ENCODE measurements at places on chromosomes 3 and 15. TPM values are rescaled to one million over a fixed set of nuclear protein-coding genes. Genes with fewer than 3 reads are reported as not detected.

- H3K4me1 ChIP-seq: peaks cover 7% of the 10 kb centered on the region
- H3K36me3 ChIP-seq: no peaks in the 10 kb centered on the region
These were observed 1.8 kb downstream of the SCAMP5 start for GRCh38 chr15:74997141-74997540.

DNA sequence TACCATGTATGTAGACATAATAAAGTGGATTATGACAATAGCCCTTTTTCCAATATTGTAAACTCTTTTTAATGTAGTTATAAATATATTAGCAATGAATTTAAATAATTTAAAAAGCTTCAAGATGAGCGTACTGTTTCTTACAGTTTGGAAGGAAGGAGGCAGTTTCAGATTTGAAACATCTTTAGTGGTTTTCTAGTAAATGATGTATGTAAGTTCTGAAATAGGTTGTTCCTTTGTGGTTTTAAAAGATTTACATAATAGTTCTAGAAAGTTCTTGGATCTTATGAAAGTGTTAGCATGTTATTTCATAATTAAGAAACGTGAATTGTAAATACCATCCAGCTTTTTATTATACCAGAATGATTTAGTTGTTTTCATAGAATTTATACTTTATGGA lies 16.0 kb downstream of the DNAJC19 start:
- peaks cover 20% of the 10 kb centered on the region for H3K36me3 ChIP-seq
- H3K4me3 ChIP-seq: no peak overlapping the region
- H3K27ac ChIP-seq: no peak overlapping the region

DNA sequence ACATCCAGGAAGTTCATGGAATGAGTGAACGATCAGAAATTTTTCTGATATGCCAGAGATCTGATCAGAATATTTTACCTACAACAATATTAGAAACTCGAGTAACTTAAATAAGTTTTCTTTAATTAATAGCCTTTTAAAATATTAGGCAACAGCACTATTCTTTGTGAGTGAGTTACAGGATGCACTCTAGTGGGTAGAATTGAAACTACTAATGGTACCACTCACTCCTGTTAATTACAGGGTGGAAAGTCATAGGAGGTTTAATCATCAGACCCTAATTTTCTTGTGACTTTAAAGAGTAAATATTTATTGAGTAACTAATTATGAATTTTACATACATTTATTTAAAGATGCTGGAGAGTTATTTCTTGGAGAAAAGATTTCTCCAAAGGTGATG lies 217.3 kb downstream of the CACNA2D3 start:
- H3K4me1 ChIP-seq: no peaks in the 10 kb centered on the region
- no peaks in the 10 kb centered on the region for H3K36me3 ChIP-seq
- no peak for DNase-seq
- no peaks in the 10 kb centered on the region for H3K27me3 ChIP-seq
- H3K27ac ChIP-seq: no peak overlapping the region
- no peak overlapping the region for H3K4me3 ChIP-seq

GRCh38 chr3:194140520-194141414 lies 4.8 kb downstream of the HES1 start:
- no peak for DNase-seq
- peaks cover 56% of the 10 kb centered on the region for H3K4me1 ChIP-seq
- H3K4me3 ChIP-seq: peak overlapping the region; percentile 35
- peaks cover 59% of the 10 kb centered on the region for H3K27me3 ChIP-seq
- H3K36me3 ChIP-seq: no peaks in the 10 kb centered on the region
- peak overlapping the region; percentile 65 for H3K27ac ChIP-seq

DNA sequence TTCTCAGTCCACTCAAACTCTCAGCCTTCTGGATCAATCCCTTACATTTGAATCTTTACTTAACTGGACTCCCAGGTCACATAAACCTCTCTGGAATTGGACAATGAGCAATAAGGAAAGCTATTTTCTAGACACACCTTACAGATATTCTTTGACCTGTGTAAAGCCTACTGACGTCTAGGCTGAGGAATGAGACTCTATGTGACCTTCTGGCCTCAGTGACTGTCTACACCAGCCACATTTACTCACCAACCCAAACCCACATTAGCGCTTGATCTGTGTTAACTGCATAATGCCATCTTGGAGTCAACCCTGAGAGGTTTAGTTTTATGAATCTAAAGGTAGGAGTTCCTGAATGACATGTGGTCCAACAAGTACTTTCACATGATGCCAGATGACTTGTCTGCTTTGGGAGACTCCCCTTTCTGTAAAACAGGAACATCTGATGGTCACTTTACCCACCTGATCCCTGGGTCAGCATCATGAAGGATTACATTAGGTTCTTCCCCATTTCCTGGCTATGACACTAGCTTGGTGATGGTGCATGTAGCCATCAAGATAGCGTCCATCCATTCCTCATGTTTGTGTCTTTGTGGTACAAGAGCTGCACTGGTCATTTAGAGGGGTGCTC lies 11.4 kb upstream of the COMMD2 start:
- no peaks in the 10 kb centered on the region for H3K27me3 ChIP-seq
- H3K36me3 ChIP-seq: no peaks in the 10 kb centered on the region
- H3K27ac ChIP-seq: no peak overlapping the region
- H3K4me1 ChIP-seq: no peaks in the 10 kb centered on the region
- no peak for DNase-seq

- H3K36me3 ChIP-seq: no peaks in the 10 kb centered on the region
- H3K27ac ChIP-seq: no peak overlapping the region
- DNase-seq: no peak
- no peaks in the 10 kb centered on the region for H3K4me1 ChIP-seq
- no peaks in the 10 kb centered on the region for H3K27me3 ChIP-seq
These were observed 33.4 kb downstream of the AQP9 start for GRCh38 chr15:58171476-58172061.

- H3K27ac ChIP-seq: no peak overlapping the region
- no peak for DNase-seq
- no peak overlapping the region for H3K4me3 ChIP-seq
- H3K4me1 ChIP-seq: no peaks in the 10 kb centered on the region
- H3K27me3 ChIP-seq: peaks cover 8% of the 10 kb centered on the region
These were observed 37.1 kb downstream of the GJD2 start for GRCh38 chr15:34717729-34718128.

GRCh38 chr3:42503957-42504333 lies 1.5 kb downstream of the VIPR1 start:
- no peak overlapping the region for H3K27ac ChIP-seq
- DNase-seq: no peak
- H3K4me1 ChIP-seq: peaks cover 4% of the 10 kb centered on the region
- no peaks in the 10 kb centered on the region for H3K36me3 ChIP-seq
- peaks cover 43% of the 10 kb centered on the region for H3K27me3 ChIP-seq

- no peak for DNase-seq
- H3K27ac ChIP-seq: no peak overlapping the region
- no peaks in the 10 kb centered on the region for H3K36me3 ChIP-seq
- no peaks in the 10 kb centered on the region for H3K4me1 ChIP-seq
- H3K27me3 ChIP-seq: no peaks in the 10 kb centered on the region
- H3K4me3 ChIP-seq: no peak overlapping the region
These were observed 148.6 kb downstream of the ATP10A start for GRCh38 chr15:25714538-25714840.

DNA sequence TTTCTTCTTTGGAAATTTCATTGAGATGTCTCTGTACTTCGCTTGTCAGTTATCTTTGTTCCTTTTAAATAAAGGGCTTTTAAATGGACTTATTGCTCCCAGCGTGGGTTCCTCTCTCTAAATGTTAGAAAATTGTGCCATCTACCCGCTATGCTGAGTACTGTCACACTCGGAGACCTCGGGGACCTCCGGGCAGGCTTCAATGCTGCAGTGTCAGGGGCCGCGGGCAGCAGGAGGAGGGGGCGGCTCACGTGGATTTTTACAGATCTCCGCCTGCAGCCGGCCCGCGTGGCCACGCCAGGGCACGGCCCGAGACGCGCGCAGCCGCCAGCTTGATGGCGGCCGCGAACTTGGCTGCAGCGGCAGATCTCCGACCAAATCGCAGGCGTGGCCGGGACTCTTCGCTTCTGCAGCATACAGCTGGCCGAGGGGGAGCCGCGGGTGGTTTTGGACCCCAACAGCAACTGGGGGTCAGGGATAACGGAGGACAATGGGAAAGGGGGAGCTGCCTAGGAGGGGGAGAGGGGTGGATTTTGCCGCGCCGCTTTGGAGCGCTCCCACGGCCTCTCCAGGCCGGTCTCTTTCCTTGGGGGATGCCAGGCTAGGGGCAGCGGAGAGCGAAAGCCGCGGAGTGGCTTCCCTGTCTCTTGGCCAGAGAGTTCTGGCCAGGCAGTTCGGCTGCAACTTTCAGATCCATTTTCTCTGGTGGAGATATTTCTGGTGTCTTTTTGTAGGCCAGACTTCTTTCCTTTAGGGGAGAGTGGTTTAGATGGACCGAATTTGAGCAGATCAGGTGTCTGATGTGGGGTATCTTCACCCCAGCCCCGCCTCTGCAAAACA lies 15.3 kb downstream of the NR2F2 start:
- peaks cover 91% of the 10 kb centered on the region for H3K27me3 ChIP-seq
- no peak overlapping the region for H3K27ac ChIP-seq
- peak; percentile 37 for DNase-seq

DNA sequence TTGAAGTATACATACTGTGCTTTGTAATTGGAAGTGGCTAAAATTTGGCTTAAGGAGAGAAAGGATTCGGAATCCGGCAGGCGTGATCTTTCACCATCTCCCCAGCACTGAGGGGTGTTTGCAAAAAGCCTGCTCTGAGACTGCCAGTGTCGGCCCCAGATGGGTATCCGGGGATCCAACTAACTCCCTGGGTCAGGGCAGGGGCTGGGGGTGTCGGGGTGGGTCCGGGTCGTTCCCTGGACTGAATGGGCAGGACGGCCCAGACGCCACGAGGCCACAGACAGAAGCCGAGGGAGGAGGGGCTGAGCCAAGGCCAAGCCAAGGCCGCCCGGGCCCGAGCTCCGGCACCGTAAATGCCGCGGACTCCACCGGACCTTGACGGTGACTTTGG lies 349 bp downstream of the PPIB start:
- H3K4me3 ChIP-seq: peak overlapping the region; percentile 85
- H3K27ac ChIP-seq: peak overlapping the region; percentile 69
- DNase-seq: no peak
- peaks cover 42% of the 10 kb centered on the region for H3K36me3 ChIP-seq

GRCh38 chr3:54506603-54507002 lies 384.3 kb downstream of the CACNA2D3 start:
- H3K27ac ChIP-seq: no peak overlapping the region
- DNase-seq: no peak
- H3K27me3 ChIP-seq: no peaks in the 10 kb centered on the region
- no peaks in the 10 kb centered on the region for H3K4me1 ChIP-seq
- H3K4me3 ChIP-seq: no peak overlapping the region

DNA sequence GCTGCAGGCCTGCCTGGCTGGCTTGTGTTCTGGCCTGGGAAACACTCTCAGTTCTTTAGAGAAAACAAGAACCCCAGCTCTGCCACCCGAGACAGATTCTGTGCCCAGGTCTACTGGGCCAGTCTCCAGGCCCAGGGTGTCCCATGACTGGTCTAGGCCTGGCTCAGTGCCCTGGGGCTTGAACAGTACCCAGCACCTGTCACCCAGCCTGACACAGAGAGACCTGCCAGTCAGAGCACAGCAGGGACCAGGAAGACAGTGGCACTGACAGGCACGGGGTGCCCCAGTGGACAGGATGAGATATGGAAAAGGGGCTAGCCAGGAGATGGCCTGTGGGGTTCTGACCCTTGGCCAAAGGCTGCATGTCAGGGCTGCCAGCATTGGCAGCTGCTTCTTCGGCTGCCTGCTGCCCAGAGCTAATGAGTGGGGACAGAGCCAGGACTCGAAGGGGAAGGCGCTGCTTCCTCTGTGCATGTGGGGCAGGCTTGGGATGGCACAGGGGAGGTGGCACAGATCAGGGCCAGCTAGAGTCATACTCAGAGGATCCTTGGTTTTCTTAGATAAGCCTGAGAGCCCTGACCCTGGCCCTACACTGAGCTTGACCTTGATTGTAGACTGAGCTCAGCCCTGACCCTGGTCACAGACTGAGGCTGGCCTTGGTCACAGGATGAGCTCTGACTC lies 15.1 kb downstream of the CCDC33 start:
- H3K27ac ChIP-seq: no peak overlapping the region
- H3K27me3 ChIP-seq: no peaks in the 10 kb centered on the region
- H3K4me1 ChIP-seq: no peaks in the 10 kb centered on the region
- H3K36me3 ChIP-seq: no peaks in the 10 kb centered on the region

DNA sequence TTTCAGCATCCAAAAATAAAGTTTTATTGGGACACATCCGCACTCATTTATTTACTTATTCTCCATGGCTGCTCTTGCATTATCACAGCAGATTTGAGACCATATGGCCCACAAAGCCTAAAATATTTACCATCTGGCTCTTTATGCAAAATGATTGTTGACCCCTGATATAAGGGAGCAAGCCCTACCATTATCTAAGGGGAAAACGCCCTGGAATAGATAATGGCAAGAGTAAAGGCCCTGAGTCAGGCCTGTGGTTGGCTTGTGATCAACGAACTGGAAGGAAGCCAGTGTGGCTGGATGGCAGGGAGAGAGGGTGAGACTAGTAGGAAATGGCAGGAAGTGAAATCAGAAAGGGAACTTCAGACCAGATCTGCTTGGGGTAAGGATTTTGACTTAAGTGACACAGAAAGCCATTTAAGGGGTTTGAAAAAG lies 24.6 kb upstream of the DMXL2 start:
- no peaks in the 10 kb centered on the region for H3K36me3 ChIP-seq
- no peaks in the 10 kb centered on the region for H3K4me1 ChIP-seq
- no peak overlapping the region for H3K4me3 ChIP-seq
- no peak overlapping the region for H3K27ac ChIP-seq

DNA sequence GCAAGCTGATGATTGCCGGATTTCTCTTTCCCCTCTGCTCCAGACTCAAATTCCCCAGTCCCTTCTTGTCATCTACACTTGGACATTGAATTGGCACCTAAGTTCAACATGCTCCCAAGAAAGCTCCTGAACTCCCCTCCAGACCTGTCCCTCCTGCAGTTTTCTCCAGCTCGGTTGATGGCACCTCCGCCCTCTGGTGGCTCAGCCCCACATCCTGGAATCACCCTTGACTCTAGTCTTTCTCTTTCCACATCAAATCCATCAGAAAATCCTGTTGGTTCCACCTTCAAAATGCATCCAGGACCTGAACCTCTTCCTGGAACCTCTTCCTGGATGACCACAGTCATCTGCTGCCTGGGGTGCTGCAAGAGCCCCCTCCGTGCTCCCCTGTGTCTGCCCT lies 60.1 kb downstream of the RASGRF1 start:
- DNase-seq: no peak
- peaks cover 7% of the 10 kb centered on the region for H3K27me3 ChIP-seq
- H3K4me3 ChIP-seq: no peak overlapping the region
- no peaks in the 10 kb centered on the region for H3K4me1 ChIP-seq
- H3K27ac ChIP-seq: no peak overlapping the region

TEX55 gene
- polyA plus RNA-seq: not detected

TMEM108 gene
- 0.50 TPM for polyA plus RNA-seq

C3orf49 gene
- polyA plus RNA-seq: 0.05 TPM

FOXL2 gene
- polyA plus RNA-seq: 0.18 TPM

FETUB gene
- 1.8 TPM for polyA plus RNA-seq

LYZL4 gene
- polyA plus RNA-seq: 0.46 TPM
